ENCODE measurements at places on chromosomes 11 and 22. TPM values are rescaled to one million over a fixed set of nuclear protein-coding genes. Genes with fewer than 3 reads are reported as not detected.

- no peak for DNase-seq
- no peaks in the 10 kb centered on the region for H3K4me1 ChIP-seq
- no peak overlapping the region for H3K4me3 ChIP-seq
- H3K36me3 ChIP-seq = no peaks in the 10 kb centered on the region
- H3K27ac ChIP-seq = no peak overlapping the region
Measured at GRCh38 chr11:127071606-127072005, 71.0 kb upstream of the KIRREL3 start.

The CAVIN3 gene
- polyA plus RNA-seq = 0.70 TPM

DNA sequence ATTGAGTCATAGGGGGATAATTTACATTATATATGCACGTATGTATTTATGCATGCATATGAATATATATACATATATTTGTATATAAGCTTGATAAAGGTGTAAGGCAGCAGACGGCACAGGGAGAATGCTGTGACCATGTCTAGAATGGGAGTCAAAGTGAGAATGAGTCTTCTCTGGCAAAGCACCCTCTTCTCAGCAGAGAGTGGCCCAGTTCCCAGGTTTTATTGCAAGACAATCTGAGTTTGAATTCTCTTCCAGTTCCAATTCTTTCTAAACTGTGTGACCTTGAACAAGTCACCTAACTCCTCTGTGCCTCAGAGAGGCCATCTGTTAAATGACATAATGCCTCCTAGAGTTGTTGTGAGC, 13.8 kb downstream of the EHF start:
- no peak overlapping the region for H3K27ac ChIP-seq
- no peaks in the 10 kb centered on the region for H3K36me3 ChIP-seq
- H3K27me3 ChIP-seq = no peaks in the 10 kb centered on the region

The IFITM1 gene
- polyA plus RNA-seq = 2,073 TPM

DNA sequence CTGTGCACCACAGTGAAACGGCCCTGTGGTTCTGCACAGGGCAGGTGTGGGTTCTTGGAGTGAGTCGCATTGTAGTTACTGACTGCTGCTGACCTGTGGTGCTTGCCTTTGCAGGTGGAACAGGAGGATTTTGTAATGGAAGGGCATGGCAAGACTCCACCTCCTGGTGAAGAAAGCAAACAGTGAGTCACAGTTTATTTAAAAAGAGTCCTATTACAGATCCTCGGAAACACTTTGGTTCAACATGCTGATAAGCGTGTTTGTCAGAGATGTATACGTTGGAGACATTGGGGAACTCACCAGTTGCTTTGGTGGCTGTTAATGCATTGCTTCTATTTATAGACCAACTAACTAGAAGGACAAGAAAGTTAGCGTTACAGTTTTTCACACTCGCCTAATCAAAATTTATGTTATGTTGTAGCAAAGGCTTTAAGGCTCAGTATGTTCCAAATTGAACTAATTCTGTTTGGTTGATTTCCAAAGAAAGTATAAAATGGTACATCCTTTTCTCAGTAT, 21.7 kb upstream of the TNRC6B start:
- DNase-seq = no peak
- H3K36me3 ChIP-seq = peaks cover 6% of the 10 kb centered on the region
- no peak overlapping the region for H3K27ac ChIP-seq
- H3K4me3 ChIP-seq = no peak overlapping the region
- H3K4me1 ChIP-seq = no peaks in the 10 kb centered on the region
- H3K27me3 ChIP-seq = no peaks in the 10 kb centered on the region

GRCh38 chr11:42762348-42762747, 549.4 kb upstream of the API5 start:
- no peaks in the 10 kb centered on the region for H3K4me1 ChIP-seq
- H3K27me3 ChIP-seq = no peaks in the 10 kb centered on the region
- no peak overlapping the region for H3K4me3 ChIP-seq
- no peaks in the 10 kb centered on the region for H3K36me3 ChIP-seq
- no peak for DNase-seq

The MYO7A gene
- polyA plus RNA-seq = not detected

DNA sequence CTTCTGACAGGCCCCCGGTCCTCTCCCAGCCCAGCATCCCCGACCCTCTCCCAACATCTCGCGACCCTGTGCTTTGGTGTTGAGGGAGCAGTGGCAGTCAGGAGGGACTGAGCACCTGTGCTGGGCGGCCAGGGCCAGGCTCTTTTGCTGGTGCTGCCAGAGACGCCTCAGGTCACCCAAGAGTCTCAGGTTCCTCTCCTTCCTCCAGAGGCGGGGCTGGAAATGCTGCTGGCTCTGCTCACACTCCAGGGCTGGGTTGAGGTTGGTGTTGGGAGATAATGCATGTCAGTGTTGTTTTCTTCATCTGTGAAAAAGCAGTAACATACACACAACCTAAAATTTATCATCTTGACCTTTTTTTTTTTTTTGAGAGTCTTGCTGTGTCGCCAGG, 1.2 kb upstream of the IGLL1 start:
- H3K27me3 ChIP-seq = no peaks in the 10 kb centered on the region
- H3K4me3 ChIP-seq = no peak overlapping the region
- no peak overlapping the region for H3K27ac ChIP-seq
- H3K4me1 ChIP-seq = no peaks in the 10 kb centered on the region
- no peak for DNase-seq
- no peaks in the 10 kb centered on the region for H3K36me3 ChIP-seq

DNA sequence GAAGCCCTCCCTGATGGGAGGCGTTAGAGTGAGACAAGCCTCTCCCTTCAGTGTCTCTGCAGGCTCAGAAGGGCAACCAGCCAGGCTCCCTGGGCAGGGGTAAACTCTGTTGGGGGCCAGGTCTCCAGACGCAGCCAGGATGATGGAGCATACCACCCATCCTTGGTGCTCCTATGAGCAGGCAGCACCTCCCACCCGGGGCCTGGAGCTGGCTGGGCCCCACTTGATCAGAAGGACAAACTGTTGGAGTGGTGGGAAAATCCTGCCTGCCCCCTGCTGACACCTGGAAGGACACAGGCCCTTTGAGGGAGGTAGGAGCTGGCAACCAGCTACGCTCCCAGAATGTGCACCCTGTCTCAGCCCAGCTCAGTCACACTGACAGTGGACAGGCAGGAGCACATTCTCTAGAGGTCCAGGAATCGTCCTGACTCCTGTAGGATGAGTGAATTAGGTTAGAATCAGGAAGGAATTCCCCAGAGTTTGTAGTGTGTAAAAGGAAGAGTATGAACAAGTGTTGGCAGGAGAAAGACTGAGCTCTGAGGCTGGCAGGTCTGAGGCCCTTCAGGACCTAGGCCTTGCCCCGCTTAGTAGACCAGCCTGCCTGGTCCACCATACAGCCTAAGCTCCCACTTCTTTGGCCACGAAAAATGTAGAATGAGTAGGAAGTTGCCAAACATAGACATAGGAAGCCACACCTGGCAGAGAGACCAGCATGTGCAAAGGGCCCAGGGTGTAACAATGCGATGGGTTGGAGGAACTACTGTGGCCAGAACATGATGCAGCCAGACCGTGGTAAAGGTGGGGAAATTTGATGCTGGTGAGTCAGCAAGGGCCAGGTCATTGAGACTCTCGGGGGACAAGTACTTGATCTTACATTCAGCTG, 19.1 kb downstream of the ARHGEF17 start:
- H3K4me1 ChIP-seq = no peaks in the 10 kb centered on the region
- no peak overlapping the region for H3K4me3 ChIP-seq
- no peaks in the 10 kb centered on the region for H3K36me3 ChIP-seq
- no peak overlapping the region for H3K27ac ChIP-seq
- DNase-seq = no peak

- DNase-seq = no peak
- no peaks in the 10 kb centered on the region for H3K27me3 ChIP-seq
- peaks cover 4% of the 10 kb centered on the region for H3K4me1 ChIP-seq
- no peak overlapping the region for H3K27ac ChIP-seq
- no peak overlapping the region for H3K4me3 ChIP-seq
- peaks cover 22% of the 10 kb centered on the region for H3K36me3 ChIP-seq
Measured at GRCh38 chr22:50573491-50574382, 4.5 kb downstream of the CPT1B start.

- no peak for DNase-seq
- no peak overlapping the region for H3K4me3 ChIP-seq
- no peaks in the 10 kb centered on the region for H3K36me3 ChIP-seq
Measured at GRCh38 chr11:102722821-102723220, 1.9 kb downstream of the MMP8 start.

DNA sequence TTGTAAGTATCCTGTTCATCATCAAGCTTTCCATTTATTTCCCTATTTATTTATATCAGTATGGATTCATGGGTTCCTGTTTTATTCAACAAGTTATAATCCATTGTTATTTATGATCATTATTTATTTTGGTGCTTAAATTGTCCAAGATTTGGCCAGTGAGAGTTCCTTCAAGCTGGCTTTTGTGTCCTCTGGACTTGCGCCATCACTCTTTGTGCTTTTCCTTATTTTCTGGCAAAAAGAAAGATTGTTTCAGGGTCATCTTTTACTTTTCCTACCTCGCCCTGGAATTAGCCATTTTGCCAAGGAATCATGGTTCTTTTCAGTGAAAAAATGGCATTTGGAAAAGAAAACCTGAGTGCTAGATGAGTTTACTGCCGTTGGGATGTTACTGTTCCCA, 193.4 kb downstream of the ADAMTS15 start:
- no peaks in the 10 kb centered on the region for H3K27me3 ChIP-seq
- no peak overlapping the region for H3K4me3 ChIP-seq
- DNase-seq = no peak
- H3K27ac ChIP-seq = no peak overlapping the region
- no peaks in the 10 kb centered on the region for H3K4me1 ChIP-seq
- no peaks in the 10 kb centered on the region for H3K36me3 ChIP-seq

GRCh38 chr11:74683279-74683871, 47.9 kb downstream of the CHRDL2 start:
- H3K36me3 ChIP-seq = no peaks in the 10 kb centered on the region
- no peak overlapping the region for H3K27ac ChIP-seq
- peaks cover 5% of the 10 kb centered on the region for H3K27me3 ChIP-seq
- no peak for DNase-seq
- H3K4me1 ChIP-seq = no peaks in the 10 kb centered on the region

The GLB1L3 gene
- 2.8 TPM for polyA plus RNA-seq

- no peak overlapping the region for H3K27ac ChIP-seq
- H3K36me3 ChIP-seq = no peaks in the 10 kb centered on the region
- DNase-seq = no peak
- H3K4me1 ChIP-seq = no peaks in the 10 kb centered on the region
- H3K4me3 ChIP-seq = no peak overlapping the region
Measured at GRCh38 chr11:19704213-19704612, 8.4 kb upstream of the NAV2 start.

- H3K4me1 ChIP-seq = no peaks in the 10 kb centered on the region
- DNase-seq = no peak
- no peaks in the 10 kb centered on the region for H3K36me3 ChIP-seq
Measured at GRCh38 chr22:46834021-46834737, 71.7 kb downstream of the TBC1D22A start.

DNA sequence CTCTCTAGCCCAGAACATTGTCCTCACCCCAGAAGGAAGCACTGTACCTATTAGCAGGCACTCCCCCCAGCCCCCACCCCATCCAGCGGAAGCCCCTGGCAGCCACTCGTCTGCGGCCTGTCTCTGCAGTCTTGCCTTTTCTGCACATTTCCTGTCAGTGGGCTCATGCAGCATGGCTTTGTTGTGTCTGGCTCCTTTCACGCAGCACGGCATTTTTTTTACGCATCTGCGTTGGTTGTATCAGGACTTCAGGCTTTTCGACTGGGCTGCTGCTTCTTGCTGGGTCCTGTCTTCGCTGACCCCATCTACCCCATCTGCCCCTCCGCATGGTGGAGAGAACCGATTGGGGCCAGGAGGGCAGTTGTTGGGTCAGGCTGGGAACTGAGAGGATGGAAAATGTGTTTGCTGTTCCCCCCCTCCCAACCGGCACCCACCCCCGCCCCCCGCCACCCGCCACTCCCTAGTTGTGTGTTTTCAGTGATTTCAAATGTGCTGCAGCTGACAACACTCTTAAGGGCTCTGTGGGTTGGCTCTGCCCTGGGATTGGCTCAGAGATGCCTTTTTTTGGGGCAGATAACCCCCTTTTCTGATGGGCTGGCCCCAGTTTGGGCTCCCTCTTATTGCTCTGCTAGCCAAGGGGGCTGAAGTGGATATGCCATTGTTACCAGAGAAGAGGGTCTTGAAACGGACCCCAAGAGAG, 110.0 kb downstream of the KIAA1671 start:
- H3K27me3 ChIP-seq = no peaks in the 10 kb centered on the region
- DNase-seq = peak; percentile 76
- peaks cover 60% of the 10 kb centered on the region for H3K4me1 ChIP-seq
- H3K4me3 ChIP-seq = peak overlapping the region; percentile 14

The SLC29A2 gene
- polyA plus RNA-seq = 0.87 TPM

The BRSK2 gene
- 0.18 TPM for polyA plus RNA-seq

DNA sequence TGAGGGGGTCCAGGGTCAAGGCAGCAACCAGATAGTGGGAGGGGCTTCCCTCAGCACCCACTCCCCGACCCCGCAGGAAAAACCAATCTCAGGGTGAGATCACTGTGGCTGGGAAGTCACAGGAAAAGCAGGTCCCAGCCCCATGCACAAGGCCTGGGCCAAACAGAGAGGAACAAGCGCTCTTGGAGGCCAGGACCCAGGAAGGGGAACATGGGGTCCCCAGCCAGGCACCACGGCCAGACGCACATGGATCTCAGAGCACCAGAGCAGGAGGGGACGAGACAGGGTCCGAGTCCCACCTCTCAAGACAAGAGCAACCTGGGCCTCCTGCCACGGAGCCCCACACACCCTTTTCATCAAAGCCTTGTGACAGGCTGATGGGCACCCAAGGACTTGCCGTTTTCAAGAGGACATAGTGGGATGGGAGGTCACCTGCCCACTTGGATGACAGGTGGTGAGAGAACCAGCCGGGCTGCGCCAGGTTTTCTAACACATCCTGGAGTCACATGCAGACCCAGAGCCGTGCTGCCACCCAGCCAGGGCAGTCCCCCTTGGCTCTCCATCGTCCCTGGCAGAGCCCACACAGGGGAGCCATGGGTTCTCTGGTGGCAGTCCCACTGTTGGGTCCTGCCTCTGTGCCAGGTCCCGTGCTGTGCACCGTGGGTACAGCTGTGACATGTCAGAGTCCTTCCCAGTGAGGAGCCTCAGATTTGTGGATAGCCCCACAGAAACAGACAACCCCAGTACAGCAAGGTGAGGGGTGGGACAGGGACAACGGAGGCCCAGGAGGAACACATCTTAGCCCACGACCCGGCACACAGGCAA, 13.2 kb downstream of the POLR3H start:
- H3K27me3 ChIP-seq = no peaks in the 10 kb centered on the region
- H3K4me3 ChIP-seq = no peak overlapping the region
- H3K4me1 ChIP-seq = no peaks in the 10 kb centered on the region
- H3K36me3 ChIP-seq = peaks cover 51% of the 10 kb centered on the region
- H3K27ac ChIP-seq = no peak overlapping the region

- no peaks in the 10 kb centered on the region for H3K36me3 ChIP-seq
- DNase-seq = no peak
- no peaks in the 10 kb centered on the region for H3K27me3 ChIP-seq
- H3K4me1 ChIP-seq = no peaks in the 10 kb centered on the region
Measured at GRCh38 chr22:44581096-44581435, 83.0 kb upstream of the RTL6 start.

The OR8D4 gene
- polyA plus RNA-seq = not detected

GRCh38 chr22:26568207-26568706, 21.7 kb downstream of the TPST2 start:
- no peaks in the 10 kb centered on the region for H3K27me3 ChIP-seq
- H3K4me3 ChIP-seq = no peak overlapping the region
- H3K4me1 ChIP-seq = peaks cover 13% of the 10 kb centered on the region
- no peaks in the 10 kb centered on the region for H3K36me3 ChIP-seq

The OR10G8 gene
- not detected for polyA plus RNA-seq

GRCh38 chr22:21087119-21087518, 41.4 kb downstream of the LRRC74B start:
- H3K36me3 ChIP-seq = no peaks in the 10 kb centered on the region
- H3K27me3 ChIP-seq = no peaks in the 10 kb centered on the region
- H3K4me1 ChIP-seq = no peaks in the 10 kb centered on the region
- H3K4me3 ChIP-seq = no peak overlapping the region

All from CD4-positive, alpha-beta memory T cell (primary cell).